ENCODE measurements at places on chromosomes 11 and 22. TPM values are rescaled to one million over a fixed set of nuclear protein-coding genes. Genes with fewer than 3 reads are reported as not detected.

DNA sequence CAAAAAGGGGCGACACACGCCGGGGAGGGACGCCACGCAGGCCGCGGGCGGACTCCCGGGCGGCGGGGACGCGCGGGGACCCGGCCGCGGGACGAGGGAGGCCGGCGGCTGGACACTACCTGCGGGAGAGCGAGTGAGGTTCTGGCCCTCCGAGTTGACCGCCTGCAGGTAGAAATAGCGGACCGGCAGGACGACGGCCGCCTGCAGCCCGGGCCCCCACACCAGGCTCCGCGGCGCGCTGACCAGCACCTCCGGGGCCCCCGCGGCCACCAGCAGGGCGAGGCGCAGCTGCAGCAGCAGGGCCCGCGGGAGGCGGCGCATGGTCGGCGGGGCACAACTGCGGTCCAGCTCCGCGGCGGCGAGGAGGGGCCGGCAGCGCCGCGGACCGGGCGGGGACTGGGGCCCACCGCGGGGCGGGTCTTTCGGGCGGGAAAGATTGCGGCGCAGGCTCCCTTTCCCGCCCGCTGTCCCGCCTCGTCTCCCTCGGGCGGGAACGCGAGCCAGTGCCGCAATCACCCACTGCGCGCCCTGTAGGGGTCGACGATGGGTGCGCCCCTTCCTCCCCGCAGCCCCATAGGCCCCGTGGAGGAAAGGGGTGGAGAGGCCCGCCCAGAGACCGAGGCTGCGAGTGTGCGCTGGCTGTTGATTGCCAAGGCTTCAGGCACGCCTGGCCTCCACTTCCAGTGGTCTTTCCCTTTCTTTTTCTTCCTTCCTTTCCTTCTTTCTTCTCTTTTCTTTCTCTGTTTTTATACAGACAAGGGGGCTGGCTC lies at the start of gene POGLUT3:
Gene POGLUT3 (minus strand): TSS at position 339 of the 770 bp plus-strand sequence. CDS start 18 bp downstream, at position 321.
- peak; percentile 85 for DNase-seq

DNA sequence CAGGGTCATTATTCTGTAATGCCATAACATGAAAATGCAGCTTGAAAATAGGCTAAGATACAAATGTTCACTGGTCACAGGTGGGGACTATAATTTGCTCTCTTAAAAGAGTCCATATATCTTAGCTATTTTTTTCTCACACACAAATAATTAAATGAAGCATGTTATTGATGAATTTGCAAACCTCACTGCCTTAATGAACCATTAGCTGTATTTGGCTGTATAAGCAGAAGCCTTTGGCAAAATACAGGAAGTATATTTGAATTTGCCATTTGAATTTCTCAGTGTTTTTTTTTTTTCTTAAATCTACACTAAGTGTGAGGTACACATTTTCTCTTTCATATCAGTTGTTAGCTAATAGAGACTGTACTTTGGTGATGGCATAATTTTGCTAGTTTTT lies 38.7 kb downstream of the DDI1 start:
- DNase-seq, result no peak

DNA sequence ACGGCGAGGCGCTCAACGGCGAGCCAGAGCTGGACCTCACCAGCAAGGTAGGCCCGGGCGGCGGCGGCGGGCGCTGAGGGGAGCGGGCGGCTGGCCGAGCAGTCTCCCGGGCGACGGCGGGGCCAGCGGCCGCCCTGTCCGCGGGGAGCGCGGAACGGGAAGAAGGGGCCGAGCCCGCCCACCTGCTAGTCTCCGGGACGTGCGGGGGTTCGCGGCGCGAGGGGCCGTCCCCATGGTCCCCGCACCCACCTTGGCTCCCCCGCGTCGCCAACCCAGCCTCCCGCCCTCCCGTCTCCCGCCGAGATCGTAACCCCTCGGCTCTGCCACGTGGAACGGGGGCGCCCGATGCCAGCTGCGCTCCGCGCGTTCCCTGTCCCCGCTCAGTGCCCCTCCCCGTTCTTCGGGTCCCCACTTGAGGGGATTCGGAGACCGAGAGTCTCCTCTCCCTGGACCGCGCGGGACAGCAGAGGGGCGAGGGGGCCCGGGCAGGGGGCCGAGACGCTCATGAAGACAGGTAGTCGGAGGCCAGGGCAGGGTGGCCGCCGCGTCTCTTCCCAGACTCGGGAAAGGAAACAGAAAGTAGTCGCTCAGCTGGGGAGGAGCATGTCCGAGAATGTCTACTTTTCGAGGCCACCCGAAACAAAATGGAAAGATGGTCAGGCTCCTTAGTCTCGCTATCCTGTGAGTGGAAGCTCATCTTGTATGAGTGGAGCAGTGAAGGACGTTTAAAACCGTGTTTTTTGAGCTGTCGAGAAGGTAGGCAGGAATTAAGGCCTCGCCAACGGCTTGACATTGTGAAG lies 557 bp downstream of the GTPBP1 start:
- peak; percentile 78 for DNase-seq

CADM1 gene
- total RNA-seq, result 15.6 TPM

Measured in sigmoid colon (tissue), 7 donors.